Stimulated activated naive CD8-positive, alpha-beta T cell treated with anti-CD3 and anti-CD28 coated beads, Interleukin-15, Interleukin-2, amounts not matched to agents 100 U/mL and 50 U/mL, for 24 hours (primary cell): ENCODE measurements at places on chromosomes 1 and 21.

DNA sequence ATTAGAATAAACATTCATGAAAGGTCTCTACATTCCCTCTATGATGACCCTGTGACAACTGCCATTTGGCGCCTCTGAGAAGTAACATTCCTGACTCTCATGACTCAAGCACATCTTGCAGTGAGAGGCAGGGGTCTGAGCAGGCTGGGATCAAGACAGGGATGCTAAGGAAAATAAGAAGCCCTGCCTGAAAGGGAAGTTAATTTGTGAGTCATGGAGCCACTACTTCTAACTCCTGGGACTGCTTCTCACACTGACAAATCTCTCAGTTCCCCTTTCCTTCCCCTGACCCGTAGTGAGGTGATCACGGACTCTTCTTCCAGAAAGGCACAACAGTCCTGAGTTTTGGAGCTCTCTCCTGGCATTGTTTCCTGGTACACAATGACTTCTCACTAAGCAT lies 231.9 kb downstream of the TNR start:
- no peak for DNase-seq

DNA sequence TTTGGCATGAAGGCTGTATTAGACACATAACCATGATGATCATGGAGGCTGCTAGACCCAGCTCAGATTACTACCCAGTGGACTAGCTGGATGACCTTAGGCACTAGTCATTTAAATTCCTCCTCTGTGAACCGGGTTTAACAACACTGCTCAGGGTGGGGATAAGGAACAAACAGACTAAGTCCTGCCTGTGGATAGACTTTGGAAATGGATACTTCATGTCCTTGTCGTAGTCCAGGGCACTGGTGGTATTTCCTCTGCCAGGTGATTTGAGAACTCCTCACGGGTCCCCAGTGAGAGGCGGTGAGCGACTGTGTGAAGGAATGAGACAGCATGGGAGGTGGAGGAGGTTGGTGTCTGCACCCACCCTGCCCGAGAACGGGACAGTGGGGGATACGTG lies 72.9 kb upstream of the SELENON start:
- DNase-seq, result no peak

DNA sequence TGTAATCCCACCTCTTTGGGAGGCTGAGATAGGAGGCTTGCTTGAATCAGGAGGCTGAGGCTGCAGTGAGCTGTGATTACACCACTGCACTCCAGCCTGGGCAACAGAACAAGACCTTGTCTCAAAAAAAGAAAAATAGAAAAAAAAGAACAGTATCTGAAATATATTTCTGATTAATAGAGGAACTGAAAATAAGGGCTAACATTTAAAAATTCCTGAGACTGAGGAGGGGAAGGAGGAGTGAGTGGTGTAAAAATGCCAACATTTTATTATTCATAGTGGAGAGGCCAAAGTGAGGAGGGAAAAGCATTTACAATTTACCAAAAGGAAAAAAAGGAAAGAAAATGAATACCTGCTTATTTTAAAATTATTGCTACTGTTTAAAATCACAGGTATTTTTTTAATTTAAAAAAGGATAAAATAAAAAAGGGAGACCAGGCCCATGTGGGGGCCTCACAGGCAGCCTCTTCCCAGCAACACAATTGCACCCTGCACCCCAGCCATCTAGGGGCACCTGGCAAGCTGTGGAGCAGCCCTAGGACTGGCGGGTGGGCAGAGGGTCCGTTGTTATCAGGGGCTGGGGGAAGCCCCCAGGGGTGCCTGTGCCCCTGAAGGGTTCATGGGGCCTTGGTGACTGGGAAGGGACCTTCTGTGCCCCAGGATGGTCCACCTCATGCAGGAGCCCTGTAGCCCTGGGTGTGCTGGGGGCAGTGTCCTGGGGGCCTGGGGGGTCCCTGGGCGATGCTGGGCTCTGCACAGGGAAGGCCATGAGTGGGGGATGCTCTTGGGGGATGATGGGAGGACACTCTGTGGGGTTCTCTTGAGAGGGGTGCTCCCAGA lies 34.8 kb upstream of the ADARB1 start:
- no peak for DNase-seq

DNA sequence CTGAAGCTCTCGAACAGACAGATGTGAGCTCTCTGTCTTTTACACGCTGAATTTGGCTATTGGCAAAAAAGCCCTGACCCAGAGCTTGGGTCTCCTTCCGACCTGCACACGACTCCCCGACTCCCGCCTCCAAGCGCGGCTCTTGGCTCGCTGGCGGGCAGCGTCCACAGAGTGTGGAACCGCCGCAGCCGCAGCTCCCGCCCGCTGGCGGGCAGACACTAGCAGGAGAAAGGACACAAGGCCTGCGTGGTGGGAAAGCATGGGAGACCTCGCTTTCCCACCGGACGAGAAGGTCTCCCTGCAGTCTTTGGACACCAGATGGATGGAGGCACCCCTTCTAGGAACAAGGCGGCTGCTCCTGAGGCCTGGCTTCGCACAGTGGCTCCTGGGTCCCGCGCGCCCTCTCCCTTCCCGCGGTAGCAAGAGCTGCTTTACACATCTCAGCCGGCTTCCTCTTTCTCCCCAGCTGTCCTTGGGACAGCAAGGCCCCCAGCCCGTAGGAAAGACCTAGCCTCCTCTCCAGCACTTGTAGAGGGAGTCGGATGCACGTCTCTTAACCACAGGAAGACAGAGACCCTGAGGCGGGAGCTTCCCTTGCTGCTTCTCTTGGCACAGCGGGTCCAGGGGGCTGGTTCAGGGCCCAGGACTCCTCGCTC lies 92.1 kb downstream of the PRKAB2 start:
- DNase-seq, result no peak

- no peak for DNase-seq
These were observed 34.5 kb upstream of the PLXNA2 start for GRCh38 chr1:208278638-208279037.

GRCh38 chr1:236990052-236990445 lies 14.2 kb downstream of the MT1HL1 start:
- no peak for DNase-seq

DNA sequence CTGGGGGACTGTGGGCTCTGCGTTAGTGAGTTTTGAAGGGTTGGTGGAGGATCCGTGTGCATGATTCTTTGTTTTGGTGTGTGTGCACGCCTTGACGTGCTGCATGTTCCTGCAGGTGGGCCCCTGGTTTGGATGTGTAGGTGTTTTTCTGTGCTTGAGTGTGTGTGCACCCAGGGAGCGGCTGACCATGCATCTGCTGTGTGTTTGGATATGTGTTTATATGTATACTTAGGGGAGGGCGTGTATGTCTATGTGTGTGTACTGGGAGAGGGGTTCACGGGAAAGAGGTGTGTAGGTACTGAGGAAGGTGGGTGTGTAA lies 1.1 kb downstream of the VANGL2 start:
- no peak for DNase-seq

- no peak for DNase-seq
These were observed 33.0 kb downstream of the LRRC8C start for GRCh38 chr1:89665941-89666340.

DNA sequence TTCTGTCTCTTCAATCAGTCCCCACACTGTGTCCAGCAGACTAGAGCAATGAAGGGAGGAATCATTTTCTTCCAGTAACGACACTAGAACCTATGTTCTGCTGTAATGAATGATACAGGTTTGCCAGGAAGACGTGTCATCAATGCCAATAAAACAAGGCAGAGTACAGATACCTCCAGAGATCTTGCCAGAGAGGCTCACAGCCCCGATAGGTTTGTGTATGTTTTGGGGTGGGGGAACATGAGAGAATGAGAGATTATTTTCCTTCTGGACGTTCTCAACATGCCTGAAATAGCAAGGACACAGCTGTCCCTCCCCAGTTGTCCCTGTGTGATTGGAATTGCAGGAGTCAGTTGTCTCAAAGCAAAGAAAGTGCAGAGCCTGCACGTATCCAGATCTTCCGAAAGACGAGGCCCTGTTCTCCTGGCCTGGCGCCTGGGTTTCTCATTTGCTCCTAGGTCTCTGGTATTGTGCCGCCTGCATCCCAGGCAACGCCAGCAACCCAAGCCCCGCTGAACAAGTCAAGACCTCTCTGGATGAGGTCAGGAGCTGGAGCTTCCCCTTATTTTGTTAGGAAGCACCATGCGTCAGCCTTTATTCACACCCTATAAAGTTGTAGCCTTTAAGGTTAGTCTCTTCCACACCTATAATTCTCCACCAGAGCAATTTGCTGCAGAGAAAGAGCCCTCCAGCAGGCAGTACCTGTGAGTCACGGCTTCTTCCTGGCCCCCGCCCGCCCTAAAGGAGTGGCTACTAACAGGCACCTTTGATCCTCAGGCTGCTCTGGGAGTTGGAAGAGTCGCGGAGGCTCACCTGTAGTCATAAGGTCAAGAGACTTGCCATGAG lies 130.5 kb downstream of the TOMM20 start:
- no peak for DNase-seq

GRCh38 chr1:234980291-234980644 lies 148.4 kb downstream of the TOMM20 start:
- no peak for DNase-seq

DNA sequence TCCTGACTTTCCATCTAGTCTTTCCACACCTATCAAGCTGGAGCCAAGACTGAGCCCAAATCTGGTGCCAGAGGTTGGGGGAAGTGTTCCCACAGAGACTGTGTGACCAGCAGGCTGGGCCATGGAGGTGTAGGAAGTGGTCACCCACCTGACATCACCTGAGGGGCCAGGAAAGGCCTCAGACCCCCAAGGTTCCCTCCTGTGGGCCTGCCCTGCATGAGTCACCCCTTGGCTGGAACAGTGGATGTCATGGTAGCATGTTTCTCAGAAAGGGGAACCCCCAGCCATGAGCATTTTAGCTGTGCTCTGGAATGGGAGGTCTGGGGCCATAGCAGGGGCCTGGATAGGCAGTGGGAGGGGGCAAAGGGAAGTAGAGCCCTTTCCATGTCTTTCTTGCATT lies 5.7 kb upstream of the TNFRSF8 start:
- DNase-seq, result peak; percentile 73

DNA sequence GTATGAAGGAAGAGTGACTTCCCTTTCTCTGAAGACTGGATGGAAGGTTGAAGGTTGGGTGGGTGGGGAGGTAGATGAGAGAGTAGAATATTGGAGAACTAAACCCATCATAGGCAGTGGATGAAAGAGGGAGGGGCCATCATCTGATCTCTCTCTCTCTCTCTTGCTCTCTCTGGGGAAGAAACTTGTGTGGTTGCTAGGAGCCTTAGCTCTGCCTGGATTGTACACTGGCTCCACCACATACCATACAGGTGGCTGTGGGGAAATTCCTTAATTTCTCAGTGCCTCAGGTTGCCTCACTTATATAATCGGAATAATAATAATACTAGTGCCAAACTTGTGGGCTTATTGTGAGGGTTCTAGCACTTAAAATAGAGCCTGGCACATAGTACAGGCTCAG lies 9.5 kb downstream of the XCL1 start:
- DNase-seq, result no peak

GRCh38 chr21:14825514-14825974 lies 239.3 kb downstream of the NRIP1 start:
- no peak for DNase-seq

DNA sequence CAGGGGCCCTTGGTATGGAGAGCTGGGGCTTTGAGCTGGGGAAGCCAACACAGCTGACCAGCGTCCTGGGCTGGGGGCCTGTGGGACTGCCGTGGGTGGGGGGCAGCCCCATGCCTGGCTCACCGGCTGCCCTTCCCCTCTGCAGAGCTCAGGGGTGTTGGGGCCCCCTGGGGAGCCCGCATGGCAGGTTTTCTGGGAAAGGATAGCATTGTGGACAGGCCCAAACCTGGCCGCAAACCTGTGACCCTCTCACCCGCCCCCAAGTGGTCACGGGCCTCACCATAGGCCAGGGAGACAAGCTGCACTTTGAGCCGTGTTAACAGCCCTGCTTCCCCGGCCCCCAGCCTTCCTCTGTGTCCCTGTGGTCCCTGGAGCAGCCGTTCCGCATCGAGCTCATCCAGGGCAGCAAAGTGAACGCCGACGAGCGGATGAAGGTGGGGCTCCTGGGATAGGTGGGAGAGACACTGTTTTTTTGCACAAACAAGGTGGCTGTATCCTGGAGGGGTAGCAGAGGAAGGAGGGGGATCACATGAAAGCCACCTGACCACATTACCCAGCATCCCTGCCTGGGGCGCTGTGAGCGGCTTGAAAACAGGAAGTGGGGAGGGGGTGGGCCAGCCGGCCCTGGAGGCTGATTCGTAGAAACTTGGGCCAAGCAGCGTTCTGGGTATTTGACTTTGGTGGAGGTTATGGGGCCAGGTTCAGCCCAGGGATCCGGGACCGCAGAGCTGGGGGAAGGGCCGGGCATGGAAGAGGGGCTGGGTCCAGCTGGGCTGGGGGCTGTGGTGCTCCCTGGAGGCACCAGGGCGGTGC lies 65.9 kb downstream of the PIK3CD start:
- peak; percentile 85 for DNase-seq

DNA sequence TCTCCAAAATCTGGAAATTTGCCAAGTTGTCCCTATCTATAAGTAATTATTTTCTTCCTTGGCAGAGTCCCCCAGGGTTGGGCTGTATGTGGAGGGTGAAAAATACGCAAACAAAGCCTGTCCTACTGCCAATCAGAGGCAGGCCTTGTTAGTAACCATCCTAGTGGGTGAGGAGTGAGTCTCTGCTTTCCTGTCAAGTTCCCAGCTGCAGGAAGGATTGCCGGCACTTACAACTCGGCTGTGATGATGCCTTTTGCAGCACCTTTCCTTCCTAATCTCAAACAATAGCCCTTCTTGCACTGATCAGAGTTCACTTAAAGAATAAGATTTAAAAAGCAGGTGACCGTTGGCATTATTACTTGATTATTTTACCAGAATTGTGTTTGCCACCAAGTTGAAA lies 31.3 kb upstream of the FGGY start:
- DNase-seq, result no peak

DNA sequence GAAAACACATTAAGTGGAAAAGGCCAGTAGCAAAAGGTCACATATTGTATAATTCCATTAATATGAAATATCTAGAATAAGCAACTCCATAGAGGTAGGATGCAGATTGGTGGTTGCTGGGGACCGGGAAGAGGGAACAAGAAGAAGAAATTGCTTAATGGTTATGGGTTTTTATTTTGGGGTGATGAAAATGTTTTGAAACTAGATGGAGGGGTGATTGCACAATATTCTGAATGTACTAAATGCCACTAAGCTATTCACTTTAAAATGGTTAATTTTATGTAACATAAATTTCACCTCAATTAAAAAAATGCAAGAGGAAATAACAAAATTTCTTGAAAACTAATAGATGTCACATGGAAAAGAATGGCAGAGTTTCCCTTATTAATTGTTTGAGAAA lies 6.7 kb downstream of the KIAA0040 start:
- no peak for DNase-seq

- DNase-seq, result no peak
These were observed 8.9 kb downstream of the KRTAP10-1 start for GRCh38 chr21:44530903-44531605.

DNA sequence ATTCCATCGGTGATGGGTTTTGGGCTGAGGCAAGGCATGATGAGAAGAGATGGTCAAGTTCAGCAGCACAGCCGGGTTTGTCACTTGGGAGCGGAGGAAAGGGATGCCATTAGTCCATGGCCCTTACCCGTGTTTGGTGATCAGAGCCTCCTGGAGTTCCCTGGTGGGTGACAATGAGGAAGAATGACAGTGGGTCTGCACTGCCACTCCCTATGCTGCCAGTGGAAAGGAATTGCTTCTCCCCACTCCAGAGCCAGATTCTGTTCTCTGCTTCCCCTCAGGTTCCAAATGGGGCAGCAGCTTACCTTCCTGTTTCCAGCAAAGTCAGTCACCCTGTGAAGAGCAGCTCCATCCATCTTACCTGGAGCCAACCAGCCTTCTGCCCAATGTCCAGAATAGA lies 393.1 kb downstream of the PTPRU start:
- DNase-seq, result no peak

- no peak for DNase-seq
These were observed 1054.4 kb downstream of the AMY1C start for GRCh38 chr1:104804147-104804546.

GRCh38 chr1:83929184-83929583 lies 69.7 kb downstream of the TTLL7 start:
- DNase-seq, result no peak
